A549 treated with dexamethasone at 1 μM for 4 hours (cell line): ENCODE measurements at places on chromosomes 13 and 19. TPM values are rescaled to one million over a fixed set of nuclear protein-coding genes. Genes with fewer than 3 reads are reported as not detected.

The CCDC8 gene
- not detected in 5 replicates for total RNA-seq

The ZNF582 gene
- 0.80 to 1.3 TPM (median 1.1 TPM) in 5 replicates for total RNA-seq

The PSG1 gene
- total RNA-seq, result 0.08 to 0.45 TPM (median 0.23 TPM) in 5 replicates

The CRB3 gene
- total RNA-seq, result 2.6 to 3.8 TPM (median 3.5 TPM) in 5 replicates

The TRIM28 gene
- 620 to 956 TPM (median 843 TPM) in 5 replicates for total RNA-seq

The FUT1 gene
- total RNA-seq, result 0.07 to 0.11 TPM (median 0.08 TPM) in 5 replicates

The AMH gene
- 4.3 to 16.9 TPM (median 12.3 TPM) in 5 replicates for total RNA-seq

The LMO7 gene
- 36.7 to 58.8 TPM (median 43.8 TPM) in 5 replicates for total RNA-seq

The SULT2A1 gene
- 0.03 to 0.04 TPM in 2 of 5 replicates, not detected in the others for total RNA-seq

The FAM124A gene
- total RNA-seq, result 1.3 to 2.7 TPM (median 2.4 TPM) in 5 replicates

The KLK14 gene
- total RNA-seq, result 0.26 to 0.54 TPM (median 0.39 TPM) in 4 of 5 replicates, not detected in the other

The F10 gene
- total RNA-seq, result 0.06 to 0.07 TPM in 2 of 5 replicates, not detected in the others

The ZBTB45 gene
- 11.1 to 22.6 TPM (median 21.3 TPM) in 5 replicates for total RNA-seq

The PCDH17 gene
- total RNA-seq, result 0.01 to 0.02 TPM (median 0.01 TPM) in 4 of 5 replicates, not detected in the other
